ENCODE measurements at places on chromosomes 4 and X.

DNA sequence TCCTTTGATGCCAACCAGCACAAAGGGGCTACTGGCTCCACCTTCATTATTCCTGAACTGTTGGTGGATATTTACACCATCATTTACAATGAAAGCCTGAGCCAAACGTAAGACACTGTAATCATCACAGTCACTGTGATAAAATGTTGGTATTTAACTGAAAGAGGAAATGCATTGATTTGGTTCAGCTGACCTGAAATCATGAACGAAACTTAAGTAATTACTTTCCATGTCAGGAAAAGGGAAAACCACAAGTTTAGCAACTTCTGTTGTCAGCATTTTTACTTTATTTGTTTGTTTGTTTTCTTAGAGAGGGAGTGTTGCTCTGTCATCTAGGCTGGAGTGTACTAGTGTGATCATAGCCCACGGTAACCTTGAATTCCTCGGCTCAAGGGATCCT lies 247.8 kb upstream of the FAM47A start:
- no peak for DNase-seq

- no peak for DNase-seq
These were observed 51.2 kb upstream of the MTNR1A start for GRCh38 chr4:186606591-186606992.

- DNase-seq: no peak
These were observed 1038.4 kb upstream of the PABPC4L start for GRCh38 chr4:135239964-135240363.

GRCh38 chr4:189940178-189941004 lies at the start of gene FRG1:
Gene FRG1, plus strand, starts transcription at chr4:189940872. Its CDS starts 138 bp downstream, at chr4:189941010.
- DNase-seq: no peak

DNA sequence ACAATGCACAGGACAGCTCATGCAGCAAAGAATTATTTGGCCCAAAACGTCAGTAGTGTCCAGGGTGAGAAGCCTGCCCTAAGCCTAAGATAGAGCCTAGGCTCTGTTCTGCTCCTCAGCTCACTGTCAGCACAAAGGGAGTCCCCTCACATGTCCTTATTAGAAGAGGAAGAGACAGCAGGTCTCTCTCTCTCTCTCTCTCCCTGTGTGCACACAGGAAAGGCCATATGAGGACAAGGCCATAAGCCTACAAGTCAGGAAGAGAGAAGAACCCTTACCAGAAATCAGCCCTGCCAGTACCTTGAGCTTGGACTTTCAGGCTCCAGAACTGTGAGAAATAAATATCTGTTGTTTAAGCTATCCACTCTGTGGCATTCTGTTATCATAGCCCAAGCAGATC lies 20.4 kb downstream of the FAM184B start:
- no peak for DNase-seq

DNA sequence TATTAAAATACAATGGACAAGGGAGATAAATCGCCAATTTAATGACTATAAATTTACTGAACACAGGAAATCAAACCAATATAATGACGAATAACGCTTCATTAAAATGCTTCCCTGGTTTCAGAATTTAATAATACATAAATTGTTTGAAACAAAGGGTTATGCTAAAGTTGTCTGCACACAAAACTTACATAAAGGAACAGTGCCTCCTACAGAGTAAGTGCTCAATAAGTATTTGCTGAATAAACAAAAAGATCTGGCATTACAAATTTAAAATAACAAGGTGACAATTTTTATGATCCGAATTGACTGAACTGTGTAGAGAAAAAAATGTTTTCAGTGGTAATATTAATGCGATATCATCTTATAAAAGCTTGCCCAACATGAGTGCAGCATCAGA lies 69.6 kb downstream of the NOCT start:
- DNase-seq: no peak

DNA sequence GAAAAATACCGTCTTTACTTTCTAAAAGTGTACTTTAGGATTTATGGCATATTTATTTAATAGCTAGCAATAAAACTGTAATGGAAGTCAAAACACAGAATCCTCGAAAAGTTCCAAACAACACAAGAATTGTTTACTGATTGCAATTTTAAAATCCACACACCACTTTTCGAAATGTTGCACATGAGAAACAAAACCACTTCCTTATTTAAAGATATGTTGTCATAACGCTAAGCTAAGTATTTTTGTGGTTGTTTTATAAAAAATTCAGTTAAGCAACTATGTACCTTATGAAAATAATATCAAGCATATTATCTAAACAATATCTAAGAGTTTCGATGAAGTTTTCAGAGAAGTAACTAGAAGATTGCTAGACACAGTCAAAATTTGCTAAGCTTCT lies 344 bp downstream of the TMPRSS11D start:
- no peak for DNase-seq

DNA sequence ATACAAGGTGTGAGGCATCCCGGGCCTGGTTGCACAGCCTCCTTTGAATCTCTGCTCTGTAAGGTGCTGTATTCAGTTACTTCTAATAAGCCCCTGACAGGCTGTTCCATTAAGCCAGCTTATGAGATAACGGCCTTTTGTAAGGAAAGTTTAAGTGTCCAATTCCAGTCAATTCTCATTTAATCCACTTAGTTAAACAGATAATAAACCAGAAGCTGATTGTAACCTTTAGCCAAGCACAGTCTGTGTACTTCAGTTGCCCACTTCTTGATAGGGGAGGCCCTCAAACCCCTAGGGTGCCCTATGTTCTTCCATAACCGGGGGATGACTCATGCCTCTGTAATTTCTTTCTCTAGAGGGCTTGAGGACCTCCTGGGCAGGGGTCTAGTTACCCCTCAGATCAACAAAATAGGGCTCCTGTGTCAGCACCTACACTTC lies 63.4 kb downstream of the RASL11B start:
- no peak for DNase-seq

DNA sequence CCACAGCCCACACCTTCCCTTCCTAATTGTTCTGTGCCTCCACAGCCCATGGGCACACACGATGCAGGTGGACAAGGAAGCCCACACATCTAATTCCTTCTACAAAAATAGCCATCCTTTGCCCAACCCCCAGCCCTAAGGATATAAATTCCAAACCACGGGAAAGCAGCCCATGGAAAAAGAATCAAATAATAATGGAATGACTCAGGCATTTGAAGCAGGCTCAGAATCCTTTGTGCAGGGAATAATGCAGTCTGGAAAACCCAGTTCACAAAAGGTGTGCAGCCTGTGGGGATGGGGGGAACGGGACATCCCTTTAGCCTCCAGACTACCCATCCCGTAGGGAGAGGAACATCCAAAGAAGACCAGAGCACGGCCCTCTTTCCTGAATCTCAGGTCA lies 342.3 kb upstream of the GALNT7 start:
- DNase-seq: no peak

- no peak for DNase-seq
These were observed 13.9 kb upstream of the TLR1 start for GRCh38 chr4:38818441-38818976.

DNA sequence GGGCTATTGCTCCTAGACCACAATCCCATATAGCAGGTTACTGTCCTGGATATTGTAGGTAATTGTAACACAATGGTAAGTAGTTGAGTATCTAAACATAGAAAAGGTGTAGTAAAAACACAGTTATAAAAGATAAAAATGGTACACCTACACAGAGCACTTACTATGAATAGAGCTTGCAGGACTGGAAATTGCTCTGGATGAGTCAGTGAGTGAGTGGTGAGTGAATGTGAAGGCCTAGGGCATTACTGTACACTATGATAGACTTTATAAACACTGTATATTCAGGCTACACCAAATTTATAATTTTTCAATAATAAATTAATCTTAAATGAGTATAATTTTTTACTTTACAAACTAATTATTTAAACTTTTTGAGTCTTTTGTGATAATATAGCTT lies 425.7 kb downstream of the PABPC4L start:
- no peak for DNase-seq

DNA sequence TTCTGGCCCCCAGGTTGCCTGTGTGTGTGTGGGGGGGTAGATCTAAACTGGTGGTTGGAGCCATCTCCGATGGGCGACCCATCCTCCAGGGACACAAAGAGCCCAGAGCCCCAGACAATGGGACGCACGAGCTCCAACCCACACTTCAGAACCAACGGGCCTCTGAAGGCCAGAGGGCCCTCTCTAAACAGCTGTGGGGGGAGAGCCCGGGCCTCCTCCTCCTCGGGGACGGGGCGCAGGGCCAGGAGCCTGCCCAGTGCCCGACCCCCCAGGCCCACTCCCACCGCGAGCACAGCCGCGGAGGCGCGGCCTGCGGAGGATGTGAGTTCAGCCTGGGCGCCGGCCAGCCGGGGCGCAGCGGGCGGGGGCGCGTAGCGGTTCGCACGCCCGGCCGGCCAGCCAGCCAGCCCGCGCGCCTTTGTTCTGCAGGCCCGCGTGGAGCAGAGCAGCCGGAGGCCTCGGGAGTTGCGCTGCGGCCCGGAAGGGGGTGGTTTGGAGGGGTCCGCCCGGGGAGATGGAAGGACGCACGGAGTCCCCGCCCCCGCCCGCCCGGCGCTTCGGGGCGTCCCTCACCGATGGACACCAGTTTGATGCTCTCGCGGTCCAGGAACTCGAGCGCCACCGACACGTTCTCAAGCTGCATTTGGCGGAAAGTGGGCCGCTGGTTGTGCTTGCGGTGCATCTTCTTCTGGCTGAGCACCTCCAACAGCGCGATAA lies 4.0 kb downstream of the FLNA start:
- DNase-seq: no peak

GRCh38 chrX:3699821-3700381 lies 13.5 kb downstream of the PRKX start:
- no peak for DNase-seq

DNA sequence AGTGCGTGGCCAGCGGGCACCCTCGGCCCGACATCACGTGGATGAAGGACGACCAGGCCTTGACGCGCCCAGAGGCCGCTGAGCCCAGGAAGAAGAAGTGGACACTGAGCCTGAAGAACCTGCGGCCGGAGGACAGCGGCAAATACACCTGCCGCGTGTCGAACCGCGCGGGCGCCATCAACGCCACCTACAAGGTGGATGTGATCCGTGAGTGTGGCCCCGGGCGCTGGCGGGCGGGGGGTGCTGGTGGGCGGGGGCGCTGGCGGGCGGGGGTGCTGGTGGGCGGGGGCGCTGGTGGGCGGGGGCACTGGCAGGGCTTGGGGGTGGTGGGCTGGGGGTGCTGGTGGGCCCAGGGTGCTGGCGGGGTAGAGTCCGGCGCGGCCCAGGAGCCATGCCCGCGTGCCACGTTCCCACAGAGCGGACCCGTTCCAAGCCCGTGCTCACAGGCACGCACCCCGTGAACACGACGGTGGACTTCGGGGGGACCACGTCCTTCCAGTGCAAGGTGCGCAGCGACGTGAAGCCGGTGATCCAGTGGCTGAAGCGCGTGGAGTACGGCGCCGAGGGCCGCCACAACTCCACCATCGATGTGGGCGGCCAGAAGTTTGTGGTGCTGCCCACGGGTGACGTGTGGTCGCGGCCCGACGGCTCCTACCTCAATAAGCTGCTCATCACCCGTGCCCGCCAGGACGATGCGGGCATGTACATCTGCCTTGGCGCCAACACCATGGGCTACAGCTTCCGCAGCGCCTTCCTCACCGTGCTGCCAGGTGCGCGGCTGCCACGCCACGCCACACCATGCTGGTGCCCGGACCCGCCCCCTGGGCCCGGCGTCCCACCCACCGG lies 12.7 kb downstream of the FGFRL1 start:
- DNase-seq: no peak

DNA sequence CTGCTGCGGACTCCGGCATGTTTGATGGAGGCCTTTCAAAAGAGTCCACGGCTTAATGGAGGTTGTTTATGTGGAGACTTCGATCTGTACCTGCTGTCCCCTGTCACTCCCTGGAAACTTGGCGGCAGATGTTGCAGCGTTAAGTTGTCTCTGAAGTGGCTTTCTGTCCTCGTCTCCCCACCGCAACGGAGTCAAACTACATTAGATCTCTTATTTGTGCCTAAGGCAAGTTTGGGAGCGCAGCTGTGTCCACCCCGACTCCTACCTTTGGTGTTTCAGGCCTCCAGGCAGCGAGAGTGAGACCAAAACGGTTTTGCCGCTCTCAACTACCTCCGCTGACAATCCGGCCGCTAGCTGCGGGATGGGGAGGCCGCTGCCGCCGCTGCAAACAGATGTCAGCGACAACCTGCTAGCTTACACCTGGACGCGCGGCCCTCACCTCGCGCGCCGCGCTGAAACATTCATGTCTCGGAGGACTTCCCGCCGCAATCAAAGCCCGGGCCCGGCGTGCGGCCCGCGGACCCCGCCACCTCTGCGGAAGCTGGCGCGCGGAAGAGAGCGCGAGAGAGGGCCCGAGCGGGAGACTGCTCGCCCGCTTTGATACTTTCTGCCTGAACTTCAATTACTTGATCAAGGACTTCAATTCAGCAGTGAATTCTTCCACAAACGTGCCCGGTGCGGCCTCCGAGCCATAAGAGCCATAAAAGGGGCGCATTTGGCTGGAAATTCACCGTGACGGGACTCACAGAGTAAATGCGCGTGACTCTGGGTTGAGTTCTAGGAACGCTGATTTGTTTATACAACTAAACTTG lies 108.4 kb downstream of the ANTXR2 start:
- DNase-seq: no peak
